ENCODE measurements at places on chromosomes 2 and 18. TPM values are rescaled to one million over a fixed set of nuclear protein-coding genes. Genes with fewer than 3 reads are reported as not detected.

GRCh38 chr2:226838722-226839121 lies 2.9 kb downstream of the RHBDD1 start:
- H3K27ac ChIP-seq = peak overlapping the region; percentile 68
- H3K36me3 ChIP-seq = peaks cover 50% of the 10 kb centered on the region
- peak overlapping the region; percentile 95 for H3K4me3 ChIP-seq
- no peak for DNase-seq

DNA sequence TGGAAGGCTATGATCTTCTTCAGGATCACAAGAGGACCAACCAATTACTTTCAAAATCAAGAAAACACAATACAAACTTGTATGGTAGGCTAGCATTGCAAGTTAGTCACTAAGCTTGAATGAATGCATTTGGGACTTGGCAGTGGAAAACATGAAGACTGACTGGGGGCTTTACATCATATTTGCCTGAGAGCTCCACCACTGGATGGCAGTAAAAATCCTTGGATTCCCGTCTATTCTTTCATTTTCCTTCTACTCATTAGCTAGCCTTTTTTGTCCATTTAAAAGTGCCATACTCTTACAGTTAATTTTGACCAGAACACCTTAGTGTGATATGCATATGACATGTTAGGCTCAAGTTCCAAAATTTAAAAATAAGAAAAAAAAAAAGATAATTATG lies 63.5 kb upstream of the RASGRP3 start:
- H3K27me3 ChIP-seq = peaks cover 14% of the 10 kb centered on the region
- no peak overlapping the region for H3K4me3 ChIP-seq
- H3K27ac ChIP-seq = no peak overlapping the region
- H3K36me3 ChIP-seq = no peaks in the 10 kb centered on the region
- no peaks in the 10 kb centered on the region for H3K4me1 ChIP-seq
- peak; percentile 53 for DNase-seq

DNA sequence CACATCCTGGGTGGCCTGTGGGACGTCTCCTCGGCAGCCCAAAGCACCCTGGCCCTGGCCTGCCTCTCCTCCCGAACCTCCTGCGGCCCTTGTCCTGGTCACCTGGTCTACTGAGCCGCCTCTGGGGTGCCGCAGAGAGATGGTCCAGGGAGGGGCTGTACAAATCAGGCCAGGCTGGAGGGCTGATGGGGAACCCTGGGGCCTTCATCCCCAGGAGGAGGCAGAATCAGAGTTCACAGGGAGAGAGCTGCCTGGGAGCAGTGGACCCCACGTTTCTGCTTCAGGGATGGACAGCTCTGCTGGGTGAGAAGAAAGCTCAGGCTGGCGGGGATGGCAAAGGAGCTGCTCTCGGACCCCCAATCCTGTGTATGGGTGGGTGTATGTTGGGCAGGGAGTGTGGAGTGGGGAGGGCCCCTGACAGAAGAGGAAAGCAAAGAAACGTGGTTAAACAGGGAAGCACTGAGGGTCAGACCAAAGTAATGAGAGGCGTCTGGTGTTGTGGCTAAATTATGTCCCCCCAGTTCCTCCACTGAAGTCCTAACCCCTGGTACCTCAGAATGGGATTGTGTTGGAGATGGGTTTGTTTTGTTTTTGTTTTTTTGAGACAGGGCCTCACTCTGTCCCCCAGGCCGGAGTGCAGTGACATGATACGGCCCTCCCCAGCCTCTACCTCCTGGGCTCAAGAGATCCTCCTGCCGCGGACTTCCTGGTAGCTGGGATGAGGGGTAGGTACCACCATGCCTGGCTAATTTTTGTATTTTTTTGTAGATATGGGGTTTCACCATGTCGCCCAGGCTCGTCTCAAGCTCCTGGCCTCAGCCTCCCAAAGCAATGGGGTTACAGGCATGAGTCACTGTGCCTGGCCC lies 73.4 kb upstream of the SMAD7 start:
- H3K36me3 ChIP-seq = no peaks in the 10 kb centered on the region
- H3K4me3 ChIP-seq = no peak overlapping the region
- peaks cover 5% of the 10 kb centered on the region for H3K27me3 ChIP-seq
- H3K27ac ChIP-seq = no peak overlapping the region
- peaks cover 3% of the 10 kb centered on the region for H3K4me1 ChIP-seq

DNA sequence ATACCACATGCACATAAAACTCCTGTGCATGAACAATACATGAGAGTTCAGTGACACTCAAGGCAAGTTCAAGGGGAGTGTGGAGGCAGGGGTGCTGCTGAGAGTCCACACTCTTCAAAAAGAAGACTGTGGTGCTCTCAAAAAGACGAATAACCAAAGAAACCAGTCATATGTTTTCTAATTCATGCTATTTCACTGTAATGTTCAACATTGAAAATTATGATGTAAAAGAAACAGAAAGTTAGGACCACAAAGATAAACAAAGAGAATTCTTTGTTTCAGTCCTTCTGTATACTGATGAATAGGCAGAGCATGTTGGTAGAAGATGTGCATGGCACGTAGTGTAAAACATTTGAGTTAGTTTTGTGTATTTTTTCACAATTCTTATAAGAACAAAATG lies 864.2 kb upstream of the LRATD1 start:
- no peaks in the 10 kb centered on the region for H3K27me3 ChIP-seq
- no peak overlapping the region for H3K4me3 ChIP-seq
- H3K4me1 ChIP-seq = no peaks in the 10 kb centered on the region

DNA sequence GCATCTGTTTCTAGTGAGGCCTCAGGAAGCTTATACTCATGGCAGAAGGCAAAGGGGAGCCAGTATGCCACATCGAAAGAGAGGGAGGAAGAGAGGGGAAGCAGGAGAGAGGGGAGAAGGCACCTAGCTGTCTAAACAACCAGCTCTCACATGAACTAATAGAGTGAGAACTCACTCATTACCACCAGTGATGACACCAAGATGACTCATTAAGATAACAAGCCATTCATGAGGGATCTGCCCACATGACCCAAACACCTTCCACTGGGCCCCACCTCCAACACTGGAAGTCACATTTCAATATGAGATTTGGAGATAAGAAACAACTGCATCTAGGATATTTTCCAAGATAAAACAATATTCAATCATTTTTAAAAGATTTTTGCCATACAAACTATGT lies 753.9 kb upstream of the ZEB2 start:
- H3K36me3 ChIP-seq = no peaks in the 10 kb centered on the region
- no peak overlapping the region for H3K4me3 ChIP-seq
- H3K4me1 ChIP-seq = no peaks in the 10 kb centered on the region
- peaks cover 4% of the 10 kb centered on the region for H3K27me3 ChIP-seq
- no peak overlapping the region for H3K27ac ChIP-seq

- DNase-seq = no peak
- peaks cover 55% of the 10 kb centered on the region for H3K36me3 ChIP-seq
- H3K4me1 ChIP-seq = peaks cover 11% of the 10 kb centered on the region
- H3K4me3 ChIP-seq = no peak overlapping the region
- H3K27me3 ChIP-seq = no peaks in the 10 kb centered on the region
- no peak overlapping the region for H3K27ac ChIP-seq
Observed at GRCh38 chr2:98522854-98523253, 78.2 kb downstream of the INPP4A start.

DNA sequence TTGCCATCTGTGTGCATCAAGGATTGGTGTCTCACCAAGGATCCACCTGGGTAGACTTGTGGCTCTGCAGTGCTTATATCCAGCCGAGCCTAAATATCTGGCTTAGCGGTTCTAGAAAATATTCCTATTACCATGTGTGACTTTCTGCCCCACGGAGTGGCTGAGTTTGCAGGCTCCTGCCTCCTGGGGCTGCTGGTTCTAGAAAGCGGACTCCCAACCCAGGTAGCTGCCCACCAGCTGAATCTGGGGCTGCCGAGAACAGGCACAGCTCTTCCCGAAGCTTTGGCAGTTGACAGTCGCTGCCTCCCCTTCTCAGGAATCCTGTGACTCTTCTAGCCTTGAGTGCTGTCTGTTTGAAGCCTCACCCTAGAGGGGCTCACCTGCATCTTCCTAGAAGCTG lies 104.6 kb downstream of the TPGS2 start:
- no peak overlapping the region for H3K4me3 ChIP-seq
- no peak overlapping the region for H3K27ac ChIP-seq
- no peaks in the 10 kb centered on the region for H3K36me3 ChIP-seq

GRCh38 chr18:7232218-7232617 lies 1.3 kb downstream of the LRRC30 start:
- DNase-seq = no peak
- no peaks in the 10 kb centered on the region for H3K4me1 ChIP-seq
- no peak overlapping the region for H3K4me3 ChIP-seq
- H3K27ac ChIP-seq = no peak overlapping the region
- H3K27me3 ChIP-seq = no peaks in the 10 kb centered on the region
- no peaks in the 10 kb centered on the region for H3K36me3 ChIP-seq

- H3K4me3 ChIP-seq = no peak overlapping the region
- DNase-seq = no peak
- no peak overlapping the region for H3K27ac ChIP-seq
- H3K36me3 ChIP-seq = no peaks in the 10 kb centered on the region
- H3K4me1 ChIP-seq = no peaks in the 10 kb centered on the region
Observed at GRCh38 chr2:213455316-213456008, 171.2 kb downstream of the SPAG16 start.

- DNase-seq = peak; percentile 69
- H3K4me1 ChIP-seq = peaks cover 53% of the 10 kb centered on the region
- peak overlapping the region; percentile 4 for H3K4me3 ChIP-seq
- H3K27me3 ChIP-seq = no peaks in the 10 kb centered on the region
Observed at GRCh38 chr18:23069481-23069880, 65.8 kb upstream of the CABLES1 start.

DNA sequence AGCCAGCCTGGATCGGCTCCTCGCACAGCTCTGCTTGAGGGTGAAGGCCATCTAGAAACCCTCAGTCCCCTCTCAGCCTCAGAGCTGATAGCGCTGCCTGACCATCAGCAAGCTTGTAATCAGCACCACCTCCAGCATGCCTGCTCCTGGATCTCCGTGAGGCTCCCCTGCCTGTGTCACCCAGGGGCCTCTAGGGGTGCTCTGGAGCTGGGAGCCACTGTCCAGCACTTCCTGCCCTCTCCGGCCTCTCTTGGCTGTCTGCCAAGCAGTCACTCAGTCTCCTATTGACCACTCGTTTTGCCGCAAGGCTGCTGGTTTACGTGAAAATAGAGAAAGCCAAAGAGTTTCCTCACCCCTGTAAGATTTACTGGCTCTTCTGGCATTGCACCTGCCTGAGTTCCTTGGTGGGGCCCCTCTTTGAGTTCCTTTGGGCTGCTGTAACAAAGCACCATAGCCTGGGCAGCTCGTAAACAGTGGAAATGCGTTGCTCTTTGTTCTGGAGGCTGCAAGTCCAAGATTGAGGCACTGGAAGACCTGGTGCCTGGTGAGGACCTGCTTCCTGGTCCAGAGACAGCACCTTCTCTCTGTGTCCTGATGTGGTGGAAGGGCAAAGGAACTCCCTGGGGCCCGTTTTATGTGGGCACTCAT lies 17.9 kb downstream of the CAPN10 start:
- no peaks in the 10 kb centered on the region for H3K27me3 ChIP-seq
- no peak for DNase-seq
- H3K27ac ChIP-seq = peak overlapping the region; percentile 41
- H3K4me3 ChIP-seq = no peak overlapping the region
- H3K4me1 ChIP-seq = peaks cover 11% of the 10 kb centered on the region

GRCh38 chr18:398935-399630 lies 101.4 kb downstream of the COLEC12 start:
- H3K4me3 ChIP-seq = no peak overlapping the region
- no peaks in the 10 kb centered on the region for H3K36me3 ChIP-seq
- no peak overlapping the region for H3K27ac ChIP-seq

DNA sequence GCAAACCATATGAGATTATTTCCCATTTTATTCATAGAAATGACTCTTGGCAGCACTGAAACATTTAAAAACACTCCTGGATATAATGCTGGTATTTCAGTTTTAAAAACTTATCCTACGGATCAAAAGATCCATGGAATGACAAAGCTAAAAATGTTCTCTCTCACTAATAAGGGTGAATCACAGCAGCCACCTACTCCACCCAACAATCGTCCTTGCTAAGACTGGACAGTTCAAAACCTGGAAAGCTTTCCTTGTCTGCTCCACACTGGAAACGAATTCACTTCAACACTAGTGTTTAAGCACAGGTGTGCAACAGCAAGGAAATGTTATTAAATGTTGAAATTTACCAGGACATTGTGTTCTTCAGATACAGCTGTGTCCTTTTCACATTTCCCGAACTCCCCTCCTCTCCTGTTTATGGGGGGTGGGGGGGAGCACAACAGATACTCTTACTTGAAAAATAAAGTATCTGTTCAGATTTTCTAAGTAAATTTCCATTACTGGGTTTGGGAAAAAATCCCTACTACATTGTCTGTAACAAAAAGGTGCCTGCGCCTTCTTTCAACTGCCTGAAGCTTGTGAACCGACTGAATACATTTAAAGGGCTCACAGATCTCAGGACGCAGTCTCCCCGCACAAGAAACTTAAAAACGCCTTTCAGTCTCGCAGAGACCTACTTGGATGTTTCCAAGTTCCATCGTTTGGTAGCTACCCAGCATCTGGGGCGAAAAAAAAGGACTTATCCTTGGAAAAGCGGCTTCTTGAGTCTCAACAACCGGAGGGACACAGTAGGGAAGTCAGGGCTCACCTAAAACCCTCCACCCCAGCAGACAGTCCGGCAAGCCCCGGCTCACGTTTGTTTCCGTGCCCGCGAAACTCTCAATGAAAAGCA lies 1.3 kb downstream of the YWHAQ start:
- H3K4me3 ChIP-seq = peak overlapping the region; percentile 96
- H3K4me1 ChIP-seq = peaks cover 50% of the 10 kb centered on the region
- peaks cover 51% of the 10 kb centered on the region for H3K36me3 ChIP-seq
- peak overlapping the region; percentile 90 for H3K27ac ChIP-seq
- no peak for DNase-seq

- DNase-seq = no peak
- H3K36me3 ChIP-seq = no peaks in the 10 kb centered on the region
- H3K27me3 ChIP-seq = peaks cover 5% of the 10 kb centered on the region
- no peak overlapping the region for H3K4me3 ChIP-seq
- H3K4me1 ChIP-seq = no peaks in the 10 kb centered on the region
- no peak overlapping the region for H3K27ac ChIP-seq
Observed at GRCh38 chr2:152046940-152047339, 51.9 kb downstream of the CACNB4 start.

- no peak overlapping the region for H3K27ac ChIP-seq
- H3K27me3 ChIP-seq = peaks cover 27% of the 10 kb centered on the region
- H3K4me1 ChIP-seq = peaks cover 6% of the 10 kb centered on the region
- no peaks in the 10 kb centered on the region for H3K36me3 ChIP-seq
Observed at GRCh38 chr2:39851651-39852110, 72.6 kb upstream of the THUMPD2 start.

- H3K27me3 ChIP-seq = no peaks in the 10 kb centered on the region
- DNase-seq = no peak
- peaks cover 3% of the 10 kb centered on the region for H3K4me1 ChIP-seq
- peaks cover 7% of the 10 kb centered on the region for H3K36me3 ChIP-seq
Observed at GRCh38 chr2:144405982-144406788, 113.7 kb downstream of the ZEB2 start.

GRCh38 chr2:54274781-54275242 lies 18.8 kb upstream of the TSPYL6 start:
- no peaks in the 10 kb centered on the region for H3K36me3 ChIP-seq
- H3K27ac ChIP-seq = no peak overlapping the region
- no peaks in the 10 kb centered on the region for H3K27me3 ChIP-seq

The EML4 gene
- total RNA-seq = 51.3 TPM

The MEP1B gene
- total RNA-seq = not detected

The SCN3A gene
- not detected for total RNA-seq

The PLB1 gene
- 0.63 TPM for total RNA-seq
